Right kidney (tissue), 9 donors: ENCODE measurements at places on chromosomes 12 and 14.

DNA sequence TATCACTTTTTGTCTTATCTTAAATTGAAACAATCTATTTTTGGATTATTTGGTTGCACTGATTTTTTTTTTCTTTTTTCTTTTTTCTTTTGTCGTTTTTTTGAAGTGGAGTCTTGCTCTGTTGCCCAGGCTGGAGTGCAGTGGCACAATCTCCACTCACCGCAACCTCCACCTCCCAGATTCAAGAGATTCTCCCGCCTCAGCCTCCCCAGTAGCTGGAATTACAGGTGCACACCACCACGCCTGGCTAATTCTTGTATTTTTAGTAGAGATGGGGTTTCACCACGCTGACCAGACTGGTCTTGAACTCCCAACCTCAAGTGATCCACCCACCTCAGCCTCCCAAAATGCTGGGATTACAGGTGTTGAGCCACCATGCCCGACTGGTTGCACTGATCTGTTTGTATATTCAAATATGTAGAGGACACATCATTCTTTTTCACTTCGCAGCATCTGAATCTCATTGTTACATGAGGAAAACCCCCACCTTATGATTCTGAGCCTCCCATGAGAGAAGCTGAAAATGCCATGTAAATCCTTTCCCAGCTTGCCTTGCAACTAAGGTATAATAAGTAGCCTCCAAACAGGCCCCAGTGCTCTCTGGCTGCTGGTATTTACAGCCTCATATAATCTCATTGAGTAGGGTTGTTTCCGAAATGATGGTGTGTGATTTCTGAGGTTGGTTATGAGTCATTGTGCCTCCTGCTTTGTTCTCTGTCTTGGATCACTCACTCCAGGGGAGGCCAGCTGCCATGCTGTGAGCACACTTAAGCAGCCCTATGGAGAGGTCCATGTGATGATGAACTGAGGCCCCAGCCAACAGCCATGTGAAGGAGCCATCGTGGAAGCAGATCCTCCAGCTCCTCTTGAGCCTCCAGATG, 5.2 kb upstream of the HSP90B1 start:
- no peak for DNase-seq

- DNase-seq, result no peak
These were observed 102.1 kb upstream of the DAAM1 start for GRCh38 chr14:59086241-59086882.

DNA sequence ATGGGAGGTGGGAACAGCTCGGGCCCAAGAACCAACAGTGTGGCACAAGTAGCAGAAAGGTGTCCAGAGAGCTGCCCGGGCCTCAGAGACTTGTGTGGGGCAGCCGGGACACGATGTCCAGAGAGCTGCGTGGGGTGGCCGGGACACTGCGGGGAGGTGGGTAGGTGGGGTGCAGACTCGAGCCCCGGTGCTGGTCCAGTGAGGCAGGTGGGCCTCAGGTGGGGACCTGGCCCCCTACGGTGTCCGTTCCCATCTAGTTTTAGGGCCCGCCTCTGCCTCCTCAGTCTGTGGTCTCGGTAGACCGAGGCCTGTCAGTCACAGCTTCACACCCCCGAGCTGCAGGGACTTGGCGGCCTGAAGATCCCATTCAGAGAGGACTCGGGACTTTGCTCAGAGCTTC, 6.3 kb upstream of the FBRSL1 start:
- no peak for DNase-seq

GRCh38 chr12:6958609-6959057, 7.5 kb downstream of the PTPN6 start:
- DNase-seq, result no peak

DNA sequence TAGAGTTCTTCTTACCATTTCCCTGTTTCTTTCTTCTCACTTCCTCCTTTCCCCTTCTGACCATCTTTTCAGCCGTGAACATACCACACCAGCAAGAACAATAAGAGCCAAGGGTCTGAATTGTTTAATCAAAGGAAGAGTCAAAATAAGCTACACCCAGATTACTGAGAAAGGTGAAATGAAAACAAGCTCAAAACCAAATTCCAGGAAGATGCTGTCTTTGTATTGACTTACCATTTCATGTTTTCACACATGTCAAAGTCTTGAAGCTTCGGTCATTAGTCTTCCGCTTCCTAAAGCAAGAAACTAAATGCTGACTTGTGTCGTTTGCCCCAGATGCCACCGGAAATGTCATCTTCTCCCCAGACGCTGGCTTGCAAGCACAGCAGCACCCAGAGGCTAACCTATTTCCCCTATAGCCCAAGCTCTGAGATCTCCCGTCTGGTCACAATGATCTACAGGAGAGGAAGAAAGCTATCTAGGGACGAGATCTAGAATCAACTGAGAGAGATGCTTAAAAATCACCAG, 136.5 kb upstream of the AMIGO2 start:
- no peak for DNase-seq

DNA sequence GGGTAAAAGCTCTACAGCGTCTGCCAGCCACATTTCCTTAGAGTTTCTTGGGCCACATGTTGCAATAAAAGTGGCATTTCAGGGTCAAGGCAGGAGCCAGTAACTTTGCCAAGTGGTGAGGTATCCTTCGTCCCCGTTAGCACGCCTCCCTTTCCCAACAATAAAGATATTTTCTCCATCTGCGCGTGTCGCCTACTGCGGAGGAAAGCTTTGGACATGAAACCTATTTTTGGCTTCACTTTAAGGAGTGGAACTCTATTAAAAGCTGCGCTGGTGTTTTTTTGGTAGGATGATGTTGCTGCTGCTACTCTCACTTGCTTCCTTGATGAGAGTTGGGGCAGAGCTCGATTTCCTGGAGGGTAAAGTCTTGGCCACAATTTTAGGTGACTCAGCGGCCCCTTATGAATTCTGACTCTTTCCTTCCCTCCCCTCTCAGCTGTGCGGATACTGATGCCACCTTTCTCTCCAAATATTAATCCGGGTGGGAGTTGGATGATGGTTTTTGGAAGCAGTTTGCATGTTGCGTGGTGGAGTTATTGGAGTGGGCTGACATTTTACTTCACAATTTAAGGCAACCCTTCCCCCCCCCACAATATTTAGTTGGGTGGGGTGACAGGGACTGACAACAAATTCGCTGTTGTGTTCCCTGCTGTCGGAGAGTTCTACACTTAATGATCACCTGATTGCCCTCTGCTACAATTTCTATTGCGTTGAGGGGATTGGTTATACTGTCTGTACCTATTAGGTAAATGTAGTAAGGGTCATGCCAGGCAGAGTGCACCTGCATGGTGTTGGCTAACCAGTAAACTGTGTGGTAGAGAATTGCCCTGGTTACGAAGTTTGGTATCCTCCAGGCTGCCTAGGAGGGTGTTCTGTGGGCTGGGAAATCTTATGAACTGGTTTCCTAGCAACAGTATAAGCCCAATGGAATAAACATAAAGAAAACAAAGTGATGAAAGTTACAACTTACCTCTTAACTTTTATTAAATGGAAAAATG, 1.1 kb downstream of the CCDC91 start:
- DNase-seq, result no peak

DNA sequence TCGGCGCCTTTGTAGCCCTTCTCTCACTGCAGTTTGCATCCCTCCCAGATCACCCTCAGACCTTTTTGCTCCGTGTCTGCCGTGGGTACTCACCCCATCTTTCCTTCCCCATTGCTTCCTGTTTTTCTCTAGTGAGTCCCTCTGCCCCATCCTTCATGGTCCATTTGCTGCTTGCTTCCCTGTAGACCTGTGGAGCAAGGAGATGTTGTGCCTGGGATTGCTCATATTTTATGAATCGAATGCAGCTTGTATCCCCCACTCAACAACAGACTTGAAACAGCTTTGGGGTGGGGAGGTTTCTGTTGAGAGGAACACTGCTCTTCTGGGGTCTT, 661 bp downstream of the DENR start:
- DNase-seq, result no peak

DNA sequence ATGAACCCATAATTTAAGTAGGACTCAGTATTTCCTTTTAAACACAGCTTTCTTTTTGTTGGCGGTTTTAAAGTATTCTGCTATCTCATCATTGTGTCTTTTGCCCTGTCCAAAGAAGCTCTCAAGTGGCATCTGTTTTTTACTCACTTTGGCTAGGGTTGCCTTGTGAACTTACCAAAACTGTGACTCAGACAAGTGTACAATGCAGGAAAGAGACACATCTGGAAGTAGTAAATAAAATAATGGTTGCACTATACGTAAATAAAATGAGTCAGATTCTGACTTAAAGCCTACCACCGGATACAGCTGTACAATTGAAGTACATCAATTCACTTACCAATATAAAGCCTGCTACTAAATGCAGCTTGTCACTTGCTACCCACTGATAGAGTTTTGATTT, 619.2 kb upstream of the LRFN5 start:
- DNase-seq, result no peak

GRCh38 chr14:74988131-74988530, 14.6 kb upstream of the EIF2B2 start:
- no peak for DNase-seq

- no peak for DNase-seq
These were observed 331.2 kb upstream of the FBXO33 start for GRCh38 chr14:39763402-39763890.

DNA sequence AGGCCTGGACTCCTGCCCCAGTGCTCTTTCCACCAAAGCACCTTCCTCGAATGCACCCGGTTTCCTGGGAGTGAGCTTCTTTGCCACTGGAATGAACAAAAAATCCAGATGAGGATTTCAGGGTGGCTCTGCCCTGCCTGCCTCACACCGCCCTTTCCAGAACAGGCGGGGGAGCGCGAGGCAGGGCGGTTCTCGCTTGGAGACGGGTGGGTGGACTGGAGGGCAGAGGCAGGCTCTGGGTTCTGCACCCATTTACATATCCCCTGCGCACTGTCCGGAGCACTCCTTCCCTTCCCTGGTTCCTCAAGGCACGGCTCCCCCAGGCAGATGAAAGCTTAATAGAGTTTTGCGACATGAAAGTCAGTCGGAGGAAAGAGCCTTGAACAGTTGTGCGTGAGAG, 69.7 kb upstream of the DLK1 start:
- DNase-seq, result no peak

- no peak for DNase-seq
These were observed 656.0 kb upstream of the MDGA2 start for GRCh38 chr14:48331421-48331820.

DNA sequence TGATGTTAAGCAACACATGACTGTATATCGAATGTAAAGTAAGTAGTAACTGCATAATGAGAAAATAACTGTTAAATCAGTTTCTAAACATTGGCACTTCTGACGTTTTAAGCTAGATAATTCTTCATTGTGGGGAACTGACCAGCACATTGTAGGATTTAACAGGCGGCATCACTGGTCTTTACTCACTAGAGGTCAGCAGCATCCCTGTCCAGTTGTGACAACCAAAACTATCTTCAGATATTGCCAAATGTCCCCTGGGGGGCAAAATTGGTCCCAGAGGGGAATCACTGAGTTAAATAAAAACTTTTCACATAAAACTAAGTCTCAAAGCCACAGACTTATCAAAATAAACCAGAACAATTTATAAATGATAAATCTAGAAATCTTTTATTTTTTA, 65.3 kb downstream of the BLTP3B start:
- DNase-seq, result no peak

- DNase-seq, result no peak
These were observed 29.0 kb downstream of the PALS1 start for GRCh38 chr14:67270145-67270753.

DNA sequence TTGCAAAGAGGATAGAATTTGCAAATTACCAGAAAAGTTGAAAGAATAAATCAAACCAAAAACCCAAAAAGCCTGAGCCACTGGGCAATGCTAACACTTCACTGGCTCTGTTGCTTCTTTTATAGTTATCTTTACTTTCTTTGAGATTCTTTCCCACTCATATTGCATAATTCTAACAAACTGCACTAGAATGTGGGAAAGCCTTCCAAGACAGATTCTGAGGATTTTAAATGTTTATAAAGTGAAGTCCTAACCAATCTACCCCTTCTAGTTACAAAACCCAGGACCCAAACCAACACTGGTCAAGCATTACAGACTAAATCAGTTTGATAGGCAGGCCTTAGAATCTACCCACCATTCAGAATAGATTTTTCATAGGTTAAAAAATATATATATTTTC, 150.9 kb downstream of the MED13L start:
- DNase-seq, result no peak

- DNase-seq, result no peak
These were observed 18.1 kb upstream of the DIABLO start for GRCh38 chr12:122243965-122244364.

DNA sequence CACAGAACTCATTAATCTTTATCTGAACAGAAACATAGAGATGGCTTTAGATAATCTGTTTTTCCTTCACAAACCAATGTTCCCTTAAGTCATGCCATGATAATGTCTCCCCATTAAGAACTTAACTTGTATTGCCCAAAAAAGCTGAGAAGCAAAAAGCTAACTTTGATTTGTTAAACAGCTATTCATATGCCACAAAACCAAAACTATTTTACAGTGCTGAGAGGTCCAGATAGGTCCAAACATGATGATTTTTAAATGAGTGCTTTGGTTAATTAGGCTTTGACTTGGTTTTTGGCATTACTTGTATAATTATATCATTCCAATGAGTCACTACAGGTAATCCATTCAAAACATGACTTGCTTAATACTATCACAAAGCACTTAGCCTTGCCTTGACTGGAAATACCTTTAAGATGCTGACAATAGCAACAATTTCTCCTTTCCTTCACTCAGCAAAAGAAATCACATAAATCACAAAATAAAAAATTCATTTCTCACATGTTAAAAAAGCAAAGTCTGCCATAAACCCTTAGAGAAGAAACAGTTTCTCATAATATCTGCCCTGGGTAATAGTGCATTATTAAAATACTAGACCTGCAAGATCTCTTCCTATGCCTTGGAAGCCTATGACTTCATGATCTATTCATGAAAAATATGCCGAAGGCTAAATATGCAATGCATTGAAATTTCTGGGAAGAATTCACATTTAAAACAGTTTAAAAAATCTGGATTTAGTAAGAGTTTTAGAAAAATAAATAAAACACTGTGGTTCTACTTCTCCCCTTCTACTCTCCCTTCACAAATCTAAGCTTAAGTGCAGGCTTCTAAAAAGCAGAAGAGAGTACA, 52.0 kb upstream of the SAV1 start:
- DNase-seq, result no peak

- DNase-seq, result no peak
These were observed 159.6 kb downstream of the PLCZ1 start for GRCh38 chr12:18578191-18578590.

- DNase-seq, result no peak
These were observed 107.5 kb upstream of the PDE3A start for GRCh38 chr12:20260851-20261250.

DNA sequence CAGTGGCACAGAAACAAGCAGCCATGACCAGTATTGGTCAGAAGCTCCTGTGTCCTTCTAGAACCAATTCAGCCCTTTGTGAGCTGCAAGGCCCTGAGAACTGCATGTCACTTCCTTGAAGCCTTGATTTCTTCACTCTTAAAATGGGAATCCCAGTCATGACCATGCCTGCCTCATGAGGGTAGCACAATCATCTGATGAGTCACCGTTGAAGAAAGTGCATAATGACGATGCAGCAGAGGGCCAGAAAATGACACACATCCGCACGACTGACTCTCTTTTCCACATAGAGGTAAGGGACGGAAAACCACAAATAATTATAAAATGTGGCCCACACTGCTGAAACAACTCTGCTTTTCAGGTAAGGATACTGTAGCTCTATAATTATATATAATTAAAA, 777.4 kb downstream of the BCL11B start:
- DNase-seq, result no peak

- DNase-seq, result no peak
These were observed 20.0 kb downstream of the TMEM30B start for GRCh38 chr14:61260939-61261776.

- DNase-seq, result no peak
These were observed 210.1 kb upstream of the DAAM1 start for GRCh38 chr14:58978343-58978742.
